ENCODE measurements at places on chromosomes 5 and 9.

DNA sequence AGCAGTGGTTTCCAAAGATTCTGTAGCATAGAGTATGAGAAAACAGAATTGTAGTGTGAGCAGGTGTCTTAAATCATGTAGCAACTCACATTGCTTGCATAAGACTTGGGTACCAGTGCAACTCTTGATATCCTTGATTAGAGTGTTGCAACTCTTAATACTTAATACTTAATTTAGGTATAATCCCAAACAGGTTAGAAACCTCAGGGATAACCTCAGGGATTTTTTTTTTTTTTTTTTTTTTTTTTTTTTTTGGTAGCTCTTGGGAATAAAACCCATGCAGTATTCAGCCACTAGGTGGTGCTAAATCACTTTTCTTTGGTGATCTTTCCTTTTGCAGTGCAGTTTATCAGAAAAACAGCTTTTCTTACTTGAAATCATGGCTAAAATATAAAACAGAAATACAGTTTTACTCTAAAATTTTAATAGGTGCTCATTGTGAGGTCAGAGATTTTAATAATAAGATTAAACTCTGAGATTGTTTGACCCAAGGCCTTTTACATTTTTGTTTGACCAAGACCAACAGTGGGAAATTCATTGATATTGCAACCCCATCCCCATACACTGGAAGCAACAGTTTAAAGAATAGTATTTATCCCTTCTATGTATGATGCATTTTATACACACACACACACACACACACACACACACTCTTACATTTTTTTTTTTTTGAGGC lies 55.3 kb downstream of the ERAP1 start:
- peak; percentile 17 for DNase-seq

DNA sequence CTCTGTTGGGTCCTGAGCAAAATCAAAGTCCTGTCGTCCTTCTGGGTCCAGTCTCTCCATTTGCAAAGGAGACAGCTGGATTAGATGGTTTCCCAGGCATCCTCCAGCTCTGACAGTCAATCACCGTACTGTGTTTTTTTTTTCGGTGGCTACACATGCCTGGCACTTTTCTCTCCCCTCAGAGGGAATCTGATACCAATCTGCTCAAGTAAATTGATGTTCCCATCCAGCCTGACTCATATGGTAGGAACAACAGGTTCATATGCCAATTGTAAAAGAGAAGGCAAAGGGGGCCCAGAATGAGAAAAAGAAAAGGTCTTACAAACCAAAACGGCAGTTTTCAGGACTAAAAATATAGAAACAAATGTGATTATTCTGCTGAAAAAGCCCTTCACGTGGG lies 1.2 kb downstream of the FBXO10 start:
- no peak for DNase-seq

DNA sequence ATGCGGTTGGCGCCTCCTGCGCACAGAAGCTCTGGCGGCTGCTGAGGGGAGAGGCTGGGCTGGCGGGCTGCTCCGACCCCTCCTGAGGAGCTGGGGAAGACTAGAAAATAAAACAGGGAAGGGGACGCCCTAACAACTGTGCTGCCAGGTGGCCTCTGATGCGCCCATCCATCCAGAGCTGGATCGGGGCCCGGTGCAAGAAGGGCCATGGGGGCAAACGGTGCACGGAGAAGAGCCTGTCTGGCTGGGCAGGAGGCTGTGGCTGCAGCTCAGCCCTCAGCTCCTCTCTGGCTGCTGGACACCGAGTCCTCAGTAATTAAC lies 21.0 kb upstream of the MRNIP start:
- DNase-seq = no peak

- peak; percentile 57 for DNase-seq
These were observed 115.9 kb downstream of the TARS1 start for GRCh38 chr5:33556330-33557328.

- no peak for DNase-seq
These were observed 251.3 kb upstream of the RFX3 start for GRCh38 chr9:3777137-3777536.

DNA sequence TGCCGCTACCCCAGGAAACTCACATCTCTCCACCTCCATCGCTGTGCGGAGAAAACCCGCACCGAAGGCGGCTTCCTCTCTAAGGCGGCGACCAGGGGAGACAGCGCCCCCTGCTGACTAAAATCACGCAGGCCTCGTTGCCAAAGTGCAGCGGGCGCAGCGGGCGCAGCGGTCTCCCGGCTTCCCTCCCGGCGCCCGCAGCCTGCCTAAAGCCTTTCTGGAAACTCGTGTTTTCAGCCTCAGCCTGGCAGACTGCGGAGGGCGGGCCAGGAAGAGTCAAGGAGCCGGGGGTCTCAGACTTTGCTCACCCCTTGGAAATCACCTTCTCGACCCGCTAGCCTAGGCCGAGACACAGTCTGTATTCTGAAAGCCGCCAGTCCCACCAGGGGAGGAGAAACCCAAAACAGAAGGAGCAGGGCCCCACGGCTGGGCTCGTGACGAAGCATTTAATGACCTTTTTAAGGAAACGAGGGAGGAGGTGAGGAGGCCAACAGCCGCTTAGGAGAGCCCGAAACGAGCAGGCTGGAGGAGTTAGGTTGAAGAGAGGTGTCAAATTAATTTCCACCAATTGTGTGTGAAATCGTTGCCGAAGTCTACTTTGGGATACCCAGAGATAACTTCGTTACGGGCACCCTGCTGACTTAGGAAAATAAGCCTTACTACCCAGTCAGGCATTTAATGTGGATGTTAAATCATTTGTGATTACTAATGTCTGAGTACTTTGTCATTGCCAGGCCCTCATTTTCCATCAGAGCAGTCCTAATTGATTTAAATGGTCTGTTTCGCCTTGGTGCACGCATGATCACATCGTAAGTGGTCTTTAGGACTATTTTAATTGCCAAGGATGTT lies 7.3 kb upstream of the FOXB2 start:
- DNase-seq = peak; percentile 70

GRCh38 chr5:31485376-31486207 lies 46.3 kb downstream of the DROSHA start:
- DNase-seq = no peak

DNA sequence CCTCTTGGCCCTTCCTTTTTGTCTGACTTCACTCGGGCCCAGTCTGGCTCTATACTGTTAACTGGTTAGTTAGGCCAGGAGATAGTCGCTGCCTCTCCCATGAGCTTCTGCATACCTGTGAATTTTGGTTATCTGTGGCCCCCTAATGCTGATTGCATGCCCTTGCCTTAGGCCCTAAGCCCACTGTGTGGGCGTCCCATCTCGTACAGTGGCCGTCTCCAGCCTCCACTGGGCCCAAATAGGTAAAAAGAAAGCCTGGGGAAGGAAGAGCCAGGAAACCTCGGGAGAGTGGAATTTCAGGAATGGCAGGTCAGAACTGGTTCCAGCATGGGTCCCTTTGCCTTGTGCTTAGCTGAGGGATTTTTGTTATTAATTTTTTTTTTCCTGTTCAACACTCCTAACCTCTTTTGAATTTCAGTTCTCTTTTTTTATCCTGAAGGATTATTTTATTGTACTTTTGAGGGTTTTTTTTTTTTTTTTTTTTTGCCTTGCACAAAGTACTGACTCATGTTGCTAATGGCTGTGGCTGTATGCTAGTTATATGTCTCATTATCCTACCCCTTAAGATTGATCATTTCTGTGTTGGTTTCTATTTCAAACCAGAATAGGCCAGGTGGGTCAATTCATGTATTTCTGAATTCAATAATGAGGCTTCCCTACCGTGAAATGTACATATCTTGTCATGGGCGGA lies 3.4 kb downstream of the PRRC2B start:
- DNase-seq = peak; percentile 33

GRCh38 chr5:135503871-135504270 lies 31.9 kb downstream of the NEUROG1 start:
- DNase-seq = no peak

- DNase-seq = no peak
These were observed 391.0 kb downstream of the CHSY3 start for GRCh38 chr5:130295235-130295634.

GRCh38 chr9:93207326-93207814 lies 23.4 kb downstream of the WNK2 start:
- peak; percentile 58 for DNase-seq

- DNase-seq = no peak
These were observed 7.7 kb downstream of the MACROH2A1 start for GRCh38 chr5:135391116-135391868.

- no peak for DNase-seq
These were observed 12.3 kb downstream of the GNE start for GRCh38 chr9:36245906-36246305.

GRCh38 chr9:70080481-70081119 lies 37.0 kb downstream of the MAMDC2 start:
- DNase-seq = peak; percentile 49

GRCh38 chr5:90390928-90391327 lies 18.6 kb downstream of the CETN3 start:
- no peak for DNase-seq

GRCh38 chr9:80144856-80145255 lies 573.1 kb downstream of the TLE4 start:
- DNase-seq = no peak

DNA sequence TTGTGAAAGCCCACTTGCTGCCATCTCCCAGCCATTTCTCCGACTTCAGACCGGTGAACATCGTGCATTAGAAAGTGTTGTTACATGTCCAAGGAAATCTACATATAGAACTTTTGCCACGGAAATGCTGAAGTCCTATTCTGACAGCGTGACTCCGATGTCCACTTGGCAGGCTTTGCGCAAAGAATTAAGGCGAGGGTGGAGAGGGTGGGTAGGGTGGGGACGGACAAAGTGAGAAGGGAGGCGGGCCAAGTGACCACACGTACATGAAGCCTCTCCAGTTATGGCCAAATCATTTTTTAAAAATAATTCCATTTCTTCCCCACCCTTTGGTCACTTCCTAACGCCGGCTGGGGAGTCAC lies 460 bp upstream of the ACO1 start:
- no peak for DNase-seq

DNA sequence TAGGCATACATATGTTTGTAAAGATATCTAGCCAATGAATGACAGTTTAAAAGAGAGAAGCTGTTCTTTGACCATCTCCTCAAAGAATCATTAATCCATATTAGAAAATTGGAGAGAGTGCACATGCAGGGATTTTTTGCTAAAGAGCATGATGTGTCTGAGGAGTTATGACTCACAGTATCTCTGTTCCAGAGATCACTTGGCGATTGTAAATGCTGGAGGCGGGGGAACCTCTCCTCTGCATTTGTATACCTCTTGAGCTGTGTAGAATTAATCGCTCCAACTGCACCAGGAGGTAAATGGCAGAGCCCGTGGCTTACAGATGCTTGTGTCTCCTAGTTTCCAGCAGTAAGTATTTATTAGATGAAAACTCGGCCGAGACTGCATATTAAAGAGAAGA lies 3.6 kb upstream of the SPATA31D1 start:
- no peak for DNase-seq

GRCh38 chr5:140989254-140990020 lies 23.2 kb downstream of the PCDHAC2 start:
- DNase-seq = no peak

GRCh38 chr9:90843525-90843924 lies 41.9 kb downstream of the SYK start:
- DNase-seq = no peak

DNA sequence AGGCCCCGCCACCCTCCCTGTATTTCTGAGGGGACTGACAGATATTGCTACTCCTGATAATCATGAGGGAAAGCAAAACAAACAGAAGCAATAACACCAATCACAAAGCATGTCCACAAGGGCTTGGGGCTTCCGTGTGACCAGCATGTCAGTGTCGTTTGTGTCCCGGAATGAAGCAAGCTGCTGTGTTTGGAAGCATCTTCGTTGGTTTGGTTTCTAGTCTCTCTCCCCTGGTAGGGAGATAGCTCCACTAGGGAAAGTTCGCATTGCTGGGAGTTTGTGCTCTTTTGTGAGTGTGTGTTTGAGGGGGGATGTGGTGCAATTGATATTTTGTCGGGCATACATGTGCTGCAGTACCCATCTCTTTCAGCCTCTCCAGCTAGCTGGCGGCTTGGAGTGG lies 1.4 kb downstream of the GRIA1 start:
- no peak for DNase-seq

All from body of pancreas (tissue), 4 donors.